Daoy (cell line): ENCODE measurements at places on chromosomes 7 and 10. TPM values are rescaled to one million over a fixed set of nuclear protein-coding genes. Genes with fewer than 3 reads are reported as not detected.

DNA sequence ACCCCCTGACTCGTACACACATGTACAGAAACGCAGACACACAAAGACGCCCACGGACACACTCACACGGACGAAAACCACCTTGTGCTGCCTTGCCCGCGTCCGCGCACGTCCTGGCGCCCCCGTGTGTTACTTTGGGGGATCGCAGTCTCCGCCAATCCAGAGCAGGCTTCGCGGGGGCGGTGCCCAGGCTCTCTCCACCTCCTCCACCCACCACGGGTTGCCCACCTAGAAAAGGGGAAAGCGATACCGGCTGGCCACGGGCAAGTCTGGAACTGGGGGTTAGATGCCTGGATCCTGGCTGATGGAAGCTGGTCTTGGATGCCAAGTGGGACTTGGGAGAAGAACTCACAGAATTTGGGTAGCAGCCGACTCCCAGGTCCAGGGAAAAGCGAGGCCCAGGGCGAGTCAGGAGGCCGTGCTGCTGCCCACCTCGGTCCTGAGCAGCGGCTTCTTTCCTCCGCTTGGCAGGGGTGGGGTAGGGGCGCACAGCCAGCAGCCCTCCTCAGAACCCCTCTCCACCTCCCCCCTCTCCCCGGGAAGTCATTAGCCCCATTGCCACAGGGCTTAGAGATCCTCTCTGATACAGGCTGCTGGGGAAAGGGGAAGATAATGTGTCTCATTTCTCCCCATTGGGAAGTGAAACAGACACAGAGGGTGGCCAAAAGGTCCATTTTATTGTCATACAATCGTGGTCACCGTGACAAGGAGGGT, 4.6 kb upstream of the VGF start:
- DNase-seq: peak; percentile 86

DNA sequence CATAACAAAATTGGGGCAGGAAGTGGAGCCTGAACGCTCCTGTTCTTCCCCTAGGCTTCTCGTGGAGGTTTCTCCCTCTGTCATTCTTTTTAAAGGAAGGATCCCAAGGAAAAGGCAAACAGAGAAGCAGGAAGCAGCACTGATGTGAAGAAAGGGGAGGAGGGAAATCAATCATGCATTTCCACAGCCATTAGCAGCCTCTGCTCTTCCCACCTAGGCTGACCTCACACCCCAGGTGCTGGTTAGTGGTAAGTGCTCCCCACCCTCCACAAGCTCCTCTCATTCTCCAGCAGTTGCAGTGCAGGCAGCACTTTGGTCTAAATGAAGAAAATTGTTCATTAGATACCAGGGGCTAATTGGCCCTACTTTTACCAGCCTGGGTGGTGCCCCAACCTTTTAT, 2.6 kb downstream of the CRHR2 start:
- no peak for DNase-seq

DNA sequence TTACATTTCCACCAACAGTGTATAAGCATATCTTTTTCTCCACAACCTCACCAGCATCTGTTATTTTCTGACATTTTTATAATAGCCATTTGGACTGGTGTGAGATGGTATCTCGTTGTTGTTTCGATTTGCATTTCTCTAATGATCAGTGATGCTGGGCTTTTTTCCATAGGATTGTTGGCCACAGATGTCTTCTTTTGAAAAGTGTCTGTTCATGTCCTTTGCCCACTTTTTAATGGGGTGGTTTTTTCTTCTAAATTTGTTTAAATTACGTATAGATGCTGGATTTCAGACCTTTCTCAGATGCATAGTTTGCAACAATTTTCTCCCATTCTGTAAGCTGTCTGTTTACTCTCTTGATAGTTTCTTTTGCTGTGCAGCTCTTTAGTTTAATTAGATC, 28.9 kb downstream of the XRCC2 start:
- DNase-seq: no peak

DNA sequence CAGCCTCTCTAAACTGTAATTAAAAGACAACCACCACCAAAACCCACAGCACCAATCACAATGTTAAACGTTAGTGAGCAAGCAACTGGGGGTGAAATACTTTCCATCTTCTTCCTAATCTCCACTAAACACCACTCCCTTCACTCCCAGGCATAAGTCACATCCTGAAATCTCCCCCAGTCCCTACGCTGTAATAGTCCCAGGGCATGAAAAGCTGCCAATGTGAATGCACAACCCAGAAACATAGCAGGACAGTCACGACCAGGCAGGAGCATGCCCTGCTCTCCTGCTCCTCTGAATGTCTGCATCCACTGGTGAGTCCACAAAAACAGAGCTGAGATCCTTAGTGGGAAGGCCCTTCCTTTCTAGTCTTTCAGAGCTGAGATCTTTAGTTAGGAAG, 288.9 kb downstream of the PARD3 start:
- DNase-seq: peak; percentile 72

DNA sequence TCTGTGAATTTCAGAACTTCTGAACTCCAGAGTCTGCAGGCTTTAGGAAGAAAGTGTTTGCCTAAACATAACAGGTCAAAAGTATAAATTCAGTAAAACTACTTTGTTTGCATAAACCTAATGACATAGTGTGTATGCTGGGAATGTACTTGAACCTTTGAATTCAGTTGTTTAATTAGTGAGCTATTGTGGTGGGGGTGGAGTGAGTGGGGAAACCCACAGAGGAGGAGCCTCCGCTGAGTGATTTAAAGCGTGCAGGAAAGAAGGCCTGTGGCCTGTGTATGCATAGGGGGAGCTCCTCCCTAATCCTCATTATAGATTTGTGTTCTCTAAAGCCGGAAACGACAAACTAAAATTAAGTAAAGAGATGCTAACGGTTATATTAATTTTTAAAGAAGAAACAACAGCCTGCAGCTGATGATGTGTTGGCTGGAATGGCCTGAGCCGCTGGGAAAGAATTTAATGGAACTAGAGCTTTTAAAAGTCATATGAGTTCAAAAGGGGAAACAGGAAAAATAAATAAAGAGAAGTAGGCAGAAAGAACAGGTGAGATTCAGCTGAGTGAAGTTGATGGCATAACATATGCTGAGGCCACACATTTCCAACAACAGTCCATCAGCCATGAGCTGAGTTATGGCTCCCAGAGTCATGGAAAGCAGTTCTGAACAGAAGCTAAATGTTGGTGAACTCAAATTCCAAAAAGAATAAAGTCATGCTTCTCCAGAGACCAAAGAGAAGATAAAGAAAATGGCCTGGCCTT, 595.0 kb downstream of the GRM8 start:
- peak; percentile 20 for DNase-seq

- peak; percentile 52 for DNase-seq
Measured at GRCh38 chr10:48439581-48440041, 133.1 kb downstream of the MAPK8 start.

- DNase-seq: no peak
Measured at GRCh38 chr7:97022491-97023306, 1.9 kb downstream of the DLX5 start.

GRCh38 chr10:61902445-61903220, 1.1 kb downstream of the ARID5B start:
- DNase-seq: peak; percentile 51

GRCh38 chr10:122656741-122657140, 42.9 kb downstream of the C10orf120 start:
- no peak for DNase-seq

- DNase-seq: peak; percentile 26
Measured at GRCh38 chr10:123687758-123688157, 21.6 kb downstream of the GPR26 start.

CUZD1 gene
- 0.77 and 1.4 TPM in 2 replicates for total RNA-seq

PCLO gene
- 1.3 and 5.1 TPM in 2 replicates for total RNA-seq

MKI67 gene
- total RNA-seq: 23.1 and 32.2 TPM in 2 replicates

OGDHL gene
- total RNA-seq: 1.5 and 3.4 TPM in 2 replicates

GIMAP2 gene
- 5.5 and 7.0 TPM in 2 replicates for total RNA-seq

NUTM2E gene
- under 0.01 TPM in 1 of 2 replicates, not detected in the other for total RNA-seq

GIMAP8 gene
- total RNA-seq: not detected in 2 replicates

NOD1 gene
- 5.6 and 6.6 TPM in 2 replicates for total RNA-seq

GRID1 gene
- not detected in 2 replicates for total RNA-seq

CPA4 gene
- 85.6 and 98.8 TPM in 2 replicates for total RNA-seq

SDK1 gene
- total RNA-seq: 4.2 and 5.0 TPM in 2 replicates
